ENCODE measurements at places on chromosomes 6 and 20. TPM values are rescaled to one million over a fixed set of nuclear protein-coding genes. Genes with fewer than 3 reads are reported as not detected.

DNA sequence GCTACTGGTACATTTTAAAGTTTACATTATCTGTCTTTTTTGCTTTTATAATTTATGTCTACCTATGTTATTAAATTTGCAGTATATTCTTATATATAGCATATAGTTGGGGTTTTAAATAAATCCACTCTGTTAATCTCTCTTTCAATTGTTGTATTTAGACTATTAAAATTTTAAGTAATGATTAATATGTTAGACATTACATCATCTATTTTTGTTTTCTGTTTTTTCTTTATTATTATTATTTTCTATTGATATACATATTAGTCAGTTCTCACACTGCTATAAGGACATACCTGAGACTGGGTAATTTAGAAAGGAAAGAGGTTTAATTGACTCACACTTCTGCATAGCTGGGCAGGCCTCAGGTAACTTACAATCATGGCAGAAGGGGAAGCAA lies 1338.2 kb upstream of the GJE1 start:
- DNase-seq, result no peak

DNA sequence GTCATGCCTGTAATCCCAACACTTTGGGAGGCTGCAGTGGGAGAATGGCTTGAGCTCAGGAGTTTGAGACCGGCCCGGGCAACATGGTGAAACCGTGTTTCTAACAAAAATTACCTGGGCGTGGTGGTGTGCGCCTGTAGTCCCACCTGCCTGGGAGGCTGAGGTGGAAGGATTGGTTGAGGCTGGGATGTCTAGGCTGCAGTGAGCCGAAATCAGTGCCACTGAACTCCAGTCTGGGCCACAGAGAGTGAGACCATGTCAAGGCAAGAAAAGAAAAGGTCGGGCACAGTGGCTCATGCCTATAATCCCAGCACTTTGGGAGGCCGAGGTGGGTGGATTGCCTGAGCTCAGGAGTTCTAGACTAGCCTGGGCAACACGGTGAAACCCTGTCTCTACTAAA lies 8.2 kb upstream of the BCAS4 start:
- DNase-seq, result no peak

DNA sequence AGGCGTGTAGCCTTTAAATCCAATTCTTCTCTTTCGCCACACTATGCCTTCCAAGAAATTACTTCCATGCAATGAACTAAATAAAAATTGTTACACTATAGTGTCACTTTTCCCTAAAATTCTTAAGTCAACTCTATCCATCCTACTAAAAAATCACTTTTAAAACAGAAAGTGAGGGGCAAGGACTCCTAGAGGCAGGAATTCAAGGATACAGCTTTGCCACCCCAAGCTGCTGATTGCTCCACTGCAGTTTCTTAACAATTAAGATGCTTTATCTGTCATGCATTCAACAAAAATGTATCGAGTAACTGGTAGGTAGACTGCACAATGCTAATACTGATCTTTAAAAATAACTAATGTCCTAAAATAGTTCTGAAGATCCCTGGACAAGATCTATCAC lies 4.3 kb downstream of the MCM9 start:
- no peak for DNase-seq

GRCh38 chr6:52555518-52556233 lies 21.2 kb downstream of the TRAM2 start:
- no peak for DNase-seq

DNA sequence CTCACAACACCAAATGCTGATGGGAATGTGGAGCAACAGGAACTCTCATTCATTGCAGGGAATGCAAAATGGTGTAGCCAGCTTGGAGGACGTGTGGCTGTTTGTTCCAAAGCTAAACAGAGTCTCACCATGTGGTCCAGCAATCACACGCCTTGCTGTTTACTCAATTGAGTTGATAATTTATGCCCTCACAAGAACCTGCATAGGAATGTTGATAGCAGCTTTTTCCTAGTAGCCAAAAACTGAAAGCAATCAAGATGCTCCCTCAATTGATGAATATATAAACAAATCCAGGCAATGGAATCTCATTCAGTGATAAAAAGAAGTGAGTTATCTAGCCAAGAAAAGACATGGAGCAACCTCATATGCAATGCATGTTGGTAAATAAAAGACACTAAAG lies 15.6 kb upstream of the VSX1 start:
- DNase-seq, result no peak

DNA sequence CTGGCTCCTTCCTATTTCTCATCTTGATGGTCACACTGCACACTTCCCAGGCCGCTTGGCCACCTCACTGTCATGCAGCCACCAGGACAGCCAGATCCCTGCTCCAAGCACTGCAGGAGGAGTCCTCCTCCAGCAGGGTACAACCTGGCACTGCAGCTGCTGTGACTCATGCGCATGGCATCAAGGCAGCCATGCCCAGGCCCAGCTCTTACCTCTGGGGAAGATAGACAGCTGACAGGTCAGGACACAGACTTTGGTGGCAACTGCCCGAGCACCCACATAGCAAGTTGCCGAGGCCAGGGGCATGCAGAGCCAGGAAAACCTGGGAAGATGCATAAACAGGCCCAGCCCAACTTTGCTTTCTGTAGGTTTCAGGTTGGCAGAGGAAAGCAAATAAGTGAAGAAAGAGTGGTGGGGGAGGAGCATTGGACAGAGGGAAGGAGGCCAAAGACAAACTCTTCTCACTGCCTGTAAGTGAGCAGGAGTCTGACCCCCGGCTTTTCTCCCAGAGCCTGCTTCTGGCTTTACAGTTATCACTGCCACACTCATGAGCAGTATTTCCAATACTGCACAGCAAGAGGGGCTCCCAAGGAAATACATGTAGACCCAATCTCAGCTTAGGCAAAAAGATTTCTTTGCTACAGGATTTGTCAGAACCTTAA lies 38.8 kb downstream of the SLC22A3 start:
- peak; percentile 78 for DNase-seq

DNA sequence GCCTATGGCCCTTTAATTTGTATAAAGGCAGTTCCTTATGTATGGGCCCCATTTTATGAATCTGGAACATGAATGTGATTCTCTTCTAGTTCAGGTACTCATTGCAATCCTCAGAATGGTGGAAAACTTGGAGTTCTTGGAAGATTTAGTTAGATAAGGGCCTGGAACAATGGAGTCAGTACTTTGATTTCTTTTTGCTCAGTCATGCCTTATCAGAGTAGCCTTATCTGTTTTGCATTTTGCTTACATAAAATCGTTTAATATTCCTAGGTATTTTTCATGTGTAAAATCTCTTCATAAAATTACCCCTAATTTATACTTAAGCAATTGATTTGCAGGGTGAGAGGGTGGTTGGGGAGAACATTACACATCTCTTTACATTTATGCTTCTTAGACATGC lies 160.6 kb downstream of the JARID2 start:
- no peak for DNase-seq

DNA sequence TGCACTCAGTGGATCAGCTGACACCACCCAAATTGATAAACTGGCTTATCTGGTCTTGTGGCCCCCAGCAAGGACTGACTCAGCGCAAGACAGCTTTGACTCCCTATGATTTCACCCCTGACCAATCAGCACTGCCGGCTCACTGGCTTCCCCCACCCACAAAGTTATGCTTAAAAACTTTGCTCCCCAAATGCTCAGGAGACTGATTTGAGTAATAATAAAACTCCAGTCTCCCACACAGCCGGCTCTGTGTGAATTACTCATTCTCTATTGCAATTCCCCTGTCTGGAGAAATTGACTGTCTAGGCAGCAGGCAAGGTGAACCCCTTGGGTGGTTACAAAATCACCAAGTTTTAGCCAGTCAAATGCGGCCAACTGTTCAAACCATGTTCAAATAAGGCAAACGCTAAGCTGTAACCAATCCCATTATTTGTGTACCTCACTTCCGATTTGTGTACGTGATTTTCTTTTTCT lies 32.5 kb downstream of the SLC22A2 start:
- no peak for DNase-seq

- peak; percentile 69 for DNase-seq
Measured at GRCh38 chr6:28758046-28758817, 165.6 kb downstream of the TRIM27 start.

The OPRM1 gene
- total RNA-seq, result not detected

- DNase-seq, result peak; percentile 14
Measured at GRCh38 chr20:6051505-6051904, 2.4 kb downstream of the LRRN4 start.

The UTRN gene
- total RNA-seq, result 58.3 TPM

The SDC4 gene
- 167 TPM for total RNA-seq

The TMEM74B gene
- 18.4 TPM for total RNA-seq

DNA sequence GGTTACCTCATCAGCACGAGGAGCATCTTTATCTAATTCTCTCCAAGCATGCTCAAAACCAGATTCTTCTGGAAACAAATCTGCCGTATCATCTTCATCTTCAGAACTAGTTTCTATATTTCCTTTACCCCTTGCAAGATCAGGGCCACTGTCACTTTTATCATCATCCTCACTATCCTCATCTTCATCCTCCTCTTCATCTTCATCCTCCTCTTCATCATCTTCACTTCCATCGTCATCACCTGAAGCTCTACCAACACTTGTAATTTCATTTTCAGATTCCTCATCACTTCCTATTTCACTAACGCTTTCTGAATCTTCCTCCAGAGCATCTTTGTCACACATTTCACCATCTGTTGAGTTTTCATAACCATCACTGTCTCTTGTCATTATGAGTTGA lies 8.9 kb downstream of the ESF1 start:
- no peak for DNase-seq

DNA sequence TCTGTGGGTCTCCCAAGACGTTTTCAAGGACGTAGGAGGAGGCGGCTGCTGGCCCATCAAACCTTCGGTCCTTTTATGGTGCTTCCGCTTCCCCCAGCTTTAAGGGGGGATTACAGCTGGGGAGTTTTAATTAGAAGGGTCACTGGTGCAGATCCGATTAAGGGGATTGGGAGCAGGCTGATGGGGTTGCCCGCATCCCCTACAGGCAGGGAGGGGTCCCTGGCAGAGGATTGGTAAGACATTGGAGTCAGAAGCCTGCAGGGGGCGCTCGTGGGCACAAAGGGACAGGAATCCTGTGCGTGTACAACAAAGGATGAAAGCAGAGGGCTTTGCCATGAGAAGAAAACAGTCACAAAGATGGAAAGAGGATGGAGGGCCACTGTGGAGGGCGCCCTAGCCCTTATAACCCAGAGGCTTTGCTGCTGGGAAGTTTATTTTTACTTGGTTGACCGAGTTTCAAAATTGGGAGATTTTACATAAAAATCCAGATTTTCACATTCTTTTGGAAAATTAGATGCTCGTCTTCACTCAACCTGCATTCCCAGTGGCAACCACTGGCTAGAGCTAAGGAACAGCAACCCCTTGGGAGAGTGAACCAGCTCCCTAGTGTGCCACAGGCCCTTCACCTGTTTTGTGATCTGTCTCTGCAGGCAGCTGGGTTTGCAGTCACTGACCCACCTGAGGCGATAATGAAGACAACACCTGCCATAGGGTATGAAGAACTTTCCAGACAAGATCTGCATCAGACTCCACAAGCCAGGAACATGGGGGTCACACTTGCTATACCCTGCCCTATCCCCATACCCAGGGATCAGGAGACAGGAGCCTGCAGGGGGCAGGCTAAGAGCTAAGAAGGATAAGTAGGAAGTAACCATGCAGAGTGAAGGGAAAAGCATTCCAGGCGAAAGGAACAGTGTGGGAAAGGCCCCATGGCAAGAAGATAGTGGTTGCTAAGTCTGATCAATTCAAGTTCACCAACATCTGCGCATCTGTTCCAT lies 97.7 kb downstream of the KCNB1 start:
- DNase-seq, result peak; percentile 76

The HTR1E gene
- not detected for total RNA-seq

- DNase-seq, result no peak
Measured at GRCh38 chr20:4883051-4883450, 118.3 kb downstream of the SLC23A2 start.

- DNase-seq, result no peak
Measured at GRCh38 chr6:165976684-165977083, 191.0 kb downstream of the TBXT start.

The C20orf204 gene
- total RNA-seq, result 2.1 TPM

DNA sequence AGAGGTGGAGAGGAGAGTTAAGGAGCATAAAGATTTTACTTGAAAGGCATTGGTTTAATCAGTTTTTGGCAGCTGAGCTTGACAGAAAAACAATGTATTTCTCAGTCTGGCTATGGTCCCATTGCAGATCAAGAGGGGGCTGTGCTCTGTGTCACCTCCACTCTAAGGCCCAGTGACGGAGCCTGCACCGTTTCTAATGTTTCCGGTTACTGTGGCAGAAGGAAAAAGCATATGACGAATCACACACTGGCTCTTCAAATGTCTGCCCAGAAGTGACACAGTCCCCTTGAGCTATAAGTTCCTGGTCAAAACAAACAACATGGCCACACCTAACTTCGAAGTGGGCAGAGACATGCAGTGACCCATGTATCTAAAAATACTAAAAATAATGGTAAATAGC lies 372.0 kb downstream of the PLCB1 start:
- DNase-seq, result no peak
